Activated CD4-positive, alpha-beta T cell treated with anti-CD3 and anti-CD28 coated beads for 1 hour (primary cell): ENCODE measurements at places on chromosomes 3 and 15.

DNA sequence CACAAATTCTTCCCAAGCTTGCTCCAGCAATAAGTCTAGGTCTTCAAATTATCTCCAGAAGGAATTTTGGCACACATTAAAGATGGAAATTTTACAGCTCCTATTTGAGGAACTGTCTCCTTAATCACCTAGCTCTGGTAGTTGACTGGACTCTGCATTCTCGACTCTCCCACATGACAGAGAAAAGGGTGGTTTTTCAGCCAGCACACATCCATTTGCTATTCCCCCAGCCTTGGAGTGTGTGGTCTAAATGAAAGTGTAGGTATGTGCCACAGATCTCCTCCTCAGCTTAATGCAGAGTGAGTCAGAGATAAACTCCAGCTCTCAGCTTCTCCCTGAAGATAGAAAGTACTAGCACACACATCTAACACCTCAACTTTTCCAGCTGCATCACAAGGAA, 62.2 kb upstream of the ALCAM start:
- DNase-seq, result no peak

DNA sequence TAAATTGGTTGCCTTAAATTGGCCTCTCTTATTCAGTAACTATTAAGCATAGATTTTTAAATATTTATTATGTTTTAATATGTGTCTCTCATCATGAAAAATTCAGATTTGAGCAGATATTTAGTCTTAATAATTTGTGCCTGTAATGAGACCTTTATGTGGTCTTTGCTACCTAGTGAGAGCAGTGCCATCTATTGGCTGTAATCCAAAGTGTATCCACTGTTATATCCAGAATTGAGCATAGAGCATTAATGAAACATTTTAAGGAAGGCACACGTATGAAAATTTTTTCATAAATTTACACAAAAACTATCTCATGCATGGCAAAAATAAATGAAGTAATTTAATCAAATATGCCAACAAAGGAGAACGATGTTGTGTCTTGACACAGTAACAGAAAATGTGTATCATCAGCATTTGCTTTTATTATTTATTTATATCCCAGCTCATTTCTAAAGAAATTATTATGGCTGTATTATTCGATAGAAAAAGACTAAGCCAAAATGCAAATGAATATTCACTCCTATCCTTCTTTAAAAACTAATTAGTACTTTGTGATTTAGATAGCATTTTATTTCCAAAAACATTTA, 203.5 kb downstream of the RSRC1 start:
- no peak for DNase-seq

DNA sequence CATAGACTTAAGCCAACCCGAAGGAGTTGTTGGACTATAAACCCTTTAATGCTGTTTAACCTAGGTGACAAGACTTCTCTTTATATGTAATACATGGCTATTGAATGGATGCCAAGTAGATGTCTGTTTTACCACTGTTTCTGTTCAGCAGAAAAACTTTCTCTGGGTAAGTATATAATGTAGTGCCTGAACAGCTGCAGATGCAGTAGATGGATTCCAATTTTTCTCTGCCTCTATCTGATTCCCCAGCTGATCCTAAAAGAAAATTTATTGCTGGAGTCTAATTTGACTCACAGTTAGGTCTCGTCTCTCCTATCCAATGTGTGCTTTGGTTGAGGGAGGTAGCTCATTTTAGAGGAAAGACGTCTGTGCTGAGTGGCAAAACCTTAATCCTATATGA, 256.5 kb upstream of the CBLB start:
- no peak for DNase-seq

GRCh38 chr3:17542591-17542990, 199.8 kb downstream of the TBC1D5 start:
- DNase-seq, result no peak

DNA sequence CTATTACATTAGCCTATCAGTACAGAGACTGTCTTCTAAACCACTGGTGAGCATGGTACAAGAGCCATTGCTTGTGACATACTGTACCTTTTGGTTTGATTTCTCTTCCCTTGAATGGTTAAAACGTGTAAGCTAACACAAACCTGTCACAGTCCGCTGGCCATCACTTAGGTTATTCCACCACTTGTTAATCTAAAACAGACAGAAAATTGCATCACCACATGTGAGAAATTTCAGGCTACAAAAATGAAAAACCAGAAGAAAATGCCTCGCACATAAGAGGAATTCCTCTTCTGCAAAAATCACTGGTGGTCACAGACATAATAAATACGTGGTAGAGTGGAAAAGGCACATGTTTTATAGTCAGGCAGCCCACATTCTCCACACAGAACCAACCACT, 22.1 kb downstream of the PARL start:
- no peak for DNase-seq

GRCh38 chr3:110680450-110680849, 391.2 kb upstream of the NECTIN3 start:
- no peak for DNase-seq

DNA sequence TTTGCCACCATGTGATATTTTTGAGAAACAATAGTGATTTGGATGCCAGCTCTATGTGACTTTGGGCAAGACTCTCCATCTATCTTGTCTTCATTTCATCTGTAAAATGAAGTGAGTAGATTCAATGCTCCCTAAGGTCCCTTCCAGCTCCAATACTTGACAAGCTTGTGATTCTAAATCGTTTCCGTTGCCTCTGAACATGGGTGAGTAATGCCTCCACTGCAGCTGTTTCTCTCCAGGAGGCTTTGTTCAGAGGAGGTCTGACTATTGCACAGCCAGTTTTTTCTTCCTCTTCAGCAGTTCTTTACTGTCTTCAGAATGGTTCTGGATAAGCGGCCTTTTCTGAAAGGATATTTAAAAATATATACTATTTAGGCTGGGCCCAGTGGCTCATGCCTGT, 14.8 kb upstream of the TMOD3 start:
- DNase-seq, result no peak

DNA sequence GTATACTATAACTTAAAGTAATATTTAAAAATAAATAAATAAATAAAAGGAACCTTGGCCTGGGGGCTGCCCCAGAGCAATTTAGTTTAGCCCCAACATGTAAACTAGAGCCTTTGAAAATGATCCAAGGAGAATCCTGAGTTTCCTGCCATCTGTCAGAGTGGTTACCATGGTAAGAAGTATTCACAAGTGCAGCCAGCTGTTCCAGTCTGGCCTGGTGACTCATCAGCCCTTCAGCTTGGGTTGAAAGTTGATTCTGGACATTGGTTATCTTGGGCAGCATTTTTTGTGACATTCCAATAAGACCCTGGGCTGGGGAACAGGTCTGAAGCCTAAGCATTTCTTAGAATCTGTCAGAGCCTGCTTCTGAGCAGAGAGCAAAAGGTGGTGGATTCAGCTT, 72.7 kb upstream of the LRTM1 start:
- no peak for DNase-seq

DNA sequence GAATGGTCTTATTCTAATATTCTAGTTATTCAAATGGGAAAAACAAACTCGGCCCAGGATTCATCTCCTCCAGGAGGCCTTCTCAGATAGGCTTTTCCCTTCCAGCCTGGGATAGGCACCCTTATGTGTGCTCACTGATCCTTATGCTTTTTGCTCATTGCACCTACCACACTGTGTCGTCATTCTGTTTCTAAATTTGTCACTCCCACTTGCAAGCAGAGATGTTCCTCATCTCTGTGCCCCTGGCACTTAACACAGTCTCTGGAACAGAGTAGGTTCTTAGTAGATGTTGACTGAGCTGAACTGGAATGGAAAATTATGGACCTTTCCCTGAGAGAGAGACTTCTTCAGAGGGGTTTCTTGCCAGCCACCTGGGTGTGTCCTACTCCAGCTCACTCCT, 18.7 kb upstream of the SPG11 start:
- DNase-seq, result no peak

DNA sequence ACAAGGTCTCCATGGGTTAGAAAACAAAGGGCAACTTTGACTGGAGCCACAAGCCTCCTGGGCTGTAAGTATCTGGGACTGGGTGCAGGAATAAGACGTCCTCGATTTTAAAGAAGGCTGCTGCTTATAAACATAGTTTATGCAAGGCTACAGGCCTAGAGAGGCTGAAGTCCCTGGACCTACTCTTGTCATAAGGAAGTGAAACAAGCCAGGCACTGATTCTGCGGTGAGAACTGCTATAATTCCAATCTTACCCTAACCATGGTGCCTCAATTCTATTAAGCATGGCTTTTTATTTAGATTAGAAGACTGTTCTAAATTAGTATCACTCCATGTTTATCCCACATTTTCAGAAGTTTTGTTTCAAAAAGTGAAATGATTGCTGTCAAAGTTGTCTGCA, 777.6 kb downstream of the PLOD2 start:
- no peak for DNase-seq

DNA sequence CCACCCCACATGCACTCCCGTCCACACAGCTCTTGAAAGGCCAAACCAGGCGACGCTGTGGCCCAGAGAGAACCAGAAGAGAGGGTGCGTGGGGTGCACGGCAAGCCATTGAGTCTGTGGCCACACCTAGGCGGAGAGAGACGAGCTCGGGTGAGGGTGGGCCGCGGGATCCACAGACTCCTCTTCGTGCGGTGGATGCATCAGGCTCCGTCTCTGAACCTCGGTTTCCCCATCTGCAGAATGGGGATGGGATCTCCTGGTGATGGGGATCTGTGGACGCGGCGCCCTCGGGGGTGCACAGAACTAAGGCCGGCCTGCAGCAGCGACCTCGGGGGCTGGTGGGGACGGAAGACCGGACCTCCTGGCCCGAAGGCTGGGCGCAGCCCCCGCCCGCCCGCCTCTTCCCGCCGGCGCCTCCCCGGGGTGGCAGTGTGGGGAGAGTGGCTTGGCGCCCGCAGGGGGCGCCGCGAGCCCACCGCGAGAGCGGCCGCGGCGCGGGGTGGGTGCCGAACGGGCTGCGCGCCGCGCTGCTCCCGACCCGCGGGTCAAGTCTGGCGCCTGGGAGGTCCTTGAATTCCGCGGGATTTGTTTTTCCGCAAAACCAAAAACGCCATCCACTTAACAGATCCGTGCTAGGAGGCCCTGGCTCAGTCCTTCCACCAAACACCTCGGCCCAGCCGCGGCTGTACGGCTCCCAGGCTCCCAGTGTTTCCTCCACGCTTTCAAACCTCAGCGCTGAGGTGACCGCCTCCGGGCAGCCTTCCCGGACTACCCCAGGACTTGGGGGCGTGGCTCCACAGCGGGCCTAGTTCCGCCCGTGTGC, 13.2 kb upstream of the ADPGK start:
- peak; percentile 13 for DNase-seq

DNA sequence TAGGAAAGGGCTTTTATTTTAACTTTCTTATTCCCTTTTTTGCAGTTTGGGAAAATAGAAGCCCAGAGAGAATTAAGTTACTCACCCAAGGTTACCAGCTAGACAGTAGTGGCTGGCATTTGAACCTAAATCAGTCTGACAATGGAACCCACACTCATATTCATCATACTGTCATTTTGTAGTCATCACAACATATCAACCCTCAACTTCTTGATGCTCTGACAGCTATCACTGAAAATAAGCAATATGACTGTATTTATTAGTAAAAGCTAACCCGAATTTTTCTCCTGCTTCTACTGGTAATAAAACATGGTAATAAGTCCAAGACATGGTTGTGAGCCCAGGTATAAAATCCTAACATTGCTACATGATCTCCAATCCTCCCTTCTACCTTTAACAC, 585.8 kb upstream of the UBE2E2 start:
- no peak for DNase-seq

- DNase-seq, result no peak
Observed at GRCh38 chr15:48384616-48385015, 53.4 kb downstream of the DUT start.

DNA sequence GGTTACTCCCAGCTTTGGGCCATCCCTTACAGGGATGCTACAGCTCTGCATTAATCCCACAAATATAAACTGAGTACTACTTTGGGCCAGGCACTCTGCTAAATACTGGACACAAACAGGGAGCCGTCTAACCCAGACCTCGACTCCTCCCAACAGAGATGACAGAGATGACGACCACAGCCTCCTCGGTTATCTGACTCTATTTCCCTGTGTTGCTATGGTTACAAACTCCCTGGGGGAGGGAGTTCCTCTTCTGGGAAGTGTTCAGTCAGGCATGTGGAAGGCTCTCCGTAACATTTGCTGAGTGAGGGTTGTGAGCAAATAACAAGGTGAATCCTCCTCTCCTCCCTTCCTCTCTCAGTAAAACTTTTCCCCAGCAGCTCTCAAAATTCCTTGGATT, 6.7 kb upstream of the CMTM7 start:
- no peak for DNase-seq

DNA sequence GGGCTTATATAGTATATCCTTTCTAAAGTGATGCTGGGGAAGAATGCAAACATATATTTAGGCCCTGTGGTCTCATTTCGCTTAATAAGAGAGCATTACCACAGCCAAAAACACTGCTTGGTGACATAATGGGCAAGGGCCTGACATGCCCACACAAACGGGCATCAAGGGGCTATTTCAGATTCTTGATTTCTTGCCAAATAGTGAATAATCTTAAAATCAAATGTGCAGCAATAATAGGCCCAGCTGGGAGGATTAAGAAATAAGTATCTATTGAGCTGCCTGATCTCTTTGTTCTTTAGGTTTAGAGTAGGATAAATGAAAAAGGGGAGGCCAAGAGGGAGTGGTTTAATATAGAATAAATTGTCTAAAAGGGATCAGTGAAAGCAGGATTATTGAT, 241.0 kb upstream of the GBE1 start:
- no peak for DNase-seq

GRCh38 chr3:114439284-114439683, 145.5 kb downstream of the TIGIT start:
- DNase-seq, result no peak

DNA sequence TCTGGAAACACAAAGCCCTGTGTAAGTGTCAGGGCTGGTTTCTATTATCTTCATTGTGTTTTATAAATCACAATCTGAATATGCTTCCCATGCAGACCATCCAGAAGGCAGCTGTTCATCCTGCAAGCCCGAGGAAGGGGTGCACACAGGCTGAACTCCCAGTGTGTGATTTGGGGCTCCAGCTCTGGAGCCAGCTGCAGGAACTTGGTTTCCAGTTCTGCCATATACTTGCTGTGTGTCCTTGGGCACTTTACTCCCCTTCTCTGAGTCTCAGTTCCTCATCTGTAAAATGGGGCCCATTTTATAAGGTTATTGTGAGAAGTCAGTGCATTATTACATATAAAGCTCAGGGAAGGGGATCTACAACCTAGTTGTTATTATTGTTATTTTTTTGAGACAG, 22.6 kb downstream of the CYP8B1 start:
- no peak for DNase-seq

DNA sequence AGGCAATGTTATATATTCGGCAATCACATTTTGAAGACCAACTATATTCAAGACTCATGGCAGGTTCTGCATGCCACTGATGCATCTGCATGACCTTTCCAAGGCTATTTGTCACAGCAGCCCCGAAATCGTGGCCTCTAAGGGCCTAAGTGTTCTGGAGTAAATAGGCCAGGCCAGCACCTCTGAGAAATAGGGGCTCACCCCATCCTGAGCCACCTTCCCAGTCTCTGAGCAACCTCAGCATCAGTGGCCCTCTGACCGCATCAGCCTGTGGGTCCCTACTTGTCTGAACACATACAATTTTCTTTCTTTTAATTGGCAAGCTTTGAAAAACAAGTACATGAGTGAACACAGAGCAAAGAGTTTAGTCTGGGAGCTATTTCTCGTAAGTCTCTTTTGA, 45.9 kb upstream of the THBS1 start:
- no peak for DNase-seq
